ENCODE measurements at places on chromosomes 16 and 17. TPM values are rescaled to one million over a fixed set of nuclear protein-coding genes. Genes with fewer than 3 reads are reported as not detected.
A peak's percentile ranks its signal among the peaks of the same experiment; 100 is the strongest.

DNA sequence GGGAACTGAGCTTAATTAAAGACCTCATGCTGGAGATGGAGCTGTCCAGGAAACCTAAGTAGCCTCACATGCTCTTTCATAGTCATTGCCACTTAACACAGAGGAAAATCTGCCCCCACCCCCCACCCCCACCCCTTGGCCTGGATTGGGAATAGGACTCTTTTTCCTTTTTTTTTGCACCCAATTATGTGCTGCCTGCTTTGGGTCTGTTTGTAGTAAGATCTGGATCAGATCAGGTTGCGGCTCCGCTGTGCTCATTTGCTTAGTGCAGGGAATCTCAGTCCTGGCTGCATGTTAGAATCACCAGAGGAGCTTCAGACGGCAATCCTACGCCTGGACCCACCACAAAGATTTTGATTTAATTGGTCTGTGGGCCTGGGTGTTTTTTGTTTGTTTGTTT lies 219.0 kb downstream of the UTP18 start:
- no peak for DNase-seq

DNA sequence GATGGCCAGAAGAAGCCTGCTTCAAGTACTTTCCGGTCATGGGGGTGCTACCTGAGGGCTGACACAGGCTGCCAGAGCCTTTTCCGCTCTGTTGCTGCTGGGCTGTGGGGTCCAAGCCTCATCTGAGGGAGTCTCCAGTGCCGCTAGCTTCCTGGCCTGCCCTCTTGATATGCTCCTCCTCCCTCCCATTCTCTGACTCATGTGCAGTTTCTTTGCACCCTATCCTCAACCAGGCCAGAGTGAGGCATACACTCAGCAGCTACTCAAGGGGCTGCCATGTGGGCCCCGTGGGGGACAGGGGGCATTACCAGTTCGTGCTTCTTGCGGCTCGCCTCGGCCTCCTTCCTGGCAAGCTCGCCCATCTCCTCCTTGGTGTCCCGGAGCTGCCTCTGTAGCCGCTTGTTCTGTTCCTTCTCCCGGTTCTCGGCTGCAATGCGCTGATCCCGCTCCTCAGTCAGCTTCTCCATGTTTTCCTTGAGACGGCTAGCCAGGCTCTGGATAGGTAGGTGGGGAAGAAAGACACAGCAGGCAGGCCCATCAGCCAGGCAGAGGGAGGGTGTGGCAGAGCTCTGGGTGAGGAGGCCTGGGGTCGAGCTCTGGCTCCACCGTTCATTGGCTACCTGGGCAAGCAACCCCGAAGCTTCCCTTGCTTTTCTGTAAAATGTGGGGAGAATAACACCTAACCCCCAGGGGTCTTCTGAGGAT lies 43.8 kb downstream of the PIPOX start:
- DNase-seq = no peak

DNA sequence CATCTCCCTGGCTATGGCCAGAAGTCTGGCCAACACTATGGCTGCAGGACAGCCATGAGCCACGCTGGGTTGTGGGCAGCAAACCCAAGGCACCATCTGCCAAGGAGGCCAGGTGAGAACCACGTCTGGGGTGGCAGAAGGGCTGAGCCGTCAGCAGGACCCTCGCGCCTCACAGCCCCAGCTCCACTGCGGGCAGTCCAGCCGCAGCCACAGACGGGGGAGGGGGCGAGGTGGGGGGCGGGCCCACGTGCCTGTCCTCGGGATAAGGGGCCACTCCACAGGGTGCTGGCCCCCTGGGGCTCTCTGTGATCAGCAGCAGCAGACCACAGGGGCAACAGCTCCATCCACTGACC lies 6.5 kb upstream of the BAIAP2 start:
- DNase-seq = no peak

DNA sequence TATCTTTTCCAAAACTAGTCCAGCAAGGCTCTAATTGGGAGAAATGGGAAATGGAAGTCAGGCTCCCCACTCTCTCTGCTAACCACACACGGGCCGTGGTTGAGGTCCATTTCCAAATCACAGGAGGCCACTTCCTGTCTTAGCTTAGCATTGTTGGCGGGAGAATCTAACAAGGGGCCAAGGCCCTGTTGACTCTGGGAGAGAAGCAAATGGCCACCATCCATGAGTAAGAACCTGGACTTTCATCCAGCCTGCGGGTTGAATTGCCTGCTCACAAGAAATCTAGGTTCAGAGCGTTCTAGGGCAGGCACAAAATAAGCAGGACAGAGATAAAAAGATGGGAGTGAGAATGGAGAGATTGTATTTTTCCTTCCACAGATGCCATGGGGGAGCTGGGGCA lies 5.7 kb downstream of the FAM20A start:
- DNase-seq = no peak

DNA sequence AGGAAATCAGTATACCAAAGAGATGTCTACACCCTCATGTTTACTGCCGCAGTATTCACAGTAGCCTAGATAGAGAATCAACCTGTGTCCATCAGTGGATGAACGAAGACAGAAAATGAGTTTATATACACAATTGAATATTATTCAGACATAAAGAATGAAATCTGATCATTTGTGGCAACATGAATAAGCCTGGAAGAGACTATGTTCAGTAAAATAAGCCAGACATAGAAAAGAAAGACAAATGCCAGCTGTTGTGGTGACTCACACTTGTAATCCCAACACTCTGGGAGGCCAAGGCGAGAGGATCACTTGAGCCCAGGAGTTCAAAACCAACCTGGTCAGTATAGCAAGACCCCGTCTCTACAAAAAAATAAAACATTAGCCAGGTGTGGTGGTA lies 16.1 kb downstream of the NUDT16L1 start:
- DNase-seq = no peak

The SULT1A4 gene
- total RNA-seq = 0.57 TPM

The NPIPB9 gene
- total RNA-seq = 1.8 TPM

DNA sequence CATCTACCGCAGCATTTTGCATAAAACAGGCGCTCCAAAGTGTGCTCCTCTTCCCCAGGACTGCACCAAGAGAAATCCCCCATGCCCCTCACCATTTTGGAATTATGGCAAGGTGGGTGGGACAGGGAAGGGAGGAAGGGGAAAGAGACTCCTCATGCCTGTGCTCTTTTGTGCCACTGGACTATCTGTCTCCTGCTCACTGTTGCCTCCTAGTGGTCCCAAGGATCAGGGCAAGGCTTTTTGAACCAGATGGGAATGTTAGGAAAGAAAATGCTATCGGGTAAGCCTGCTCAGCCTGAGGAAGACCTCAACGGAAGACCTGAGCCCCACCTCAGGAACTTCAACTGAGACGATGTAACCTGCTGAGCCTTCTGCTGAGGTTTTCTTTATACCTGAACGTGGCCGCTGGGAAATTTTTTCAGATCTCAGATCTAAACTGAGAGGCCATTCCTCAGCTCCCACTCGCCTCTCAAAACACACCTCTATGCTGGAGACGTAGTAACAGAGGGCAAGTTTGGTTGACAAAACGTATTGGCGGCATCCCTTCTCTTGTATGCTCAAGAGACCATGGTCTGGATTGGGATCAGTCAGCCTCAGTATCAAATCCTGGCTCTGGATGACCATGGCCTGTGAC lies 58.3 kb downstream of the SPACA3 start:
- DNase-seq = peak; percentile 21

- no peak for DNase-seq
These were observed 156.1 kb downstream of the FTO start for GRCh38 chr16:53859995-53860540.

GRCh38 chr16:2471016-2471652 lies at the start of gene NTN3:
Gene NTN3, plus strand, starts transcription at chr16:2471297. Its CDS starts 405 bp downstream, at chr16:2471702.
- DNase-seq = no peak

The KRT34 gene
- not detected for total RNA-seq

DNA sequence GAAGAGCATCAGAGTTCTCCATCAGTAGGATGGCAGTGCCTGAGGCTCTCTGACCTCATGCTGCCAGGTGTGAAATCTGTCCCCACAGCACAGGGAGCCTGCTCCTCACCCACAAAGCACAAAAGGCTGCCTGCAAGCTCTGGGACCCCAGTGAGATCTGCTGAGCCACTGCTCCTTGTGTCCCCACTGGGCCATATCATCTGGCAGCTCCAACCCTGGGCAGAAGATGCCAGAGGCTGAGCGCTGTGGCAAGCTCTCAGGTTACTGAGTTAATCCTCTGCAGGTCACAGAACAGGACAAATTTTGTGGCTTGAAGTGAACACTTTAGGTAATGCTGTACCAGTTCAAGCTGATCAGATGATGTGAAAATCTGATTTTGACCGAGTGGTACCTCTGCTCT lies 26.7 kb upstream of the ERN1 start:
- no peak for DNase-seq

The USP43 gene
- 0.14 TPM for total RNA-seq

The CHD9 gene
- 10.8 TPM for total RNA-seq

The SLC7A5 gene
- 886 TPM for total RNA-seq

DNA sequence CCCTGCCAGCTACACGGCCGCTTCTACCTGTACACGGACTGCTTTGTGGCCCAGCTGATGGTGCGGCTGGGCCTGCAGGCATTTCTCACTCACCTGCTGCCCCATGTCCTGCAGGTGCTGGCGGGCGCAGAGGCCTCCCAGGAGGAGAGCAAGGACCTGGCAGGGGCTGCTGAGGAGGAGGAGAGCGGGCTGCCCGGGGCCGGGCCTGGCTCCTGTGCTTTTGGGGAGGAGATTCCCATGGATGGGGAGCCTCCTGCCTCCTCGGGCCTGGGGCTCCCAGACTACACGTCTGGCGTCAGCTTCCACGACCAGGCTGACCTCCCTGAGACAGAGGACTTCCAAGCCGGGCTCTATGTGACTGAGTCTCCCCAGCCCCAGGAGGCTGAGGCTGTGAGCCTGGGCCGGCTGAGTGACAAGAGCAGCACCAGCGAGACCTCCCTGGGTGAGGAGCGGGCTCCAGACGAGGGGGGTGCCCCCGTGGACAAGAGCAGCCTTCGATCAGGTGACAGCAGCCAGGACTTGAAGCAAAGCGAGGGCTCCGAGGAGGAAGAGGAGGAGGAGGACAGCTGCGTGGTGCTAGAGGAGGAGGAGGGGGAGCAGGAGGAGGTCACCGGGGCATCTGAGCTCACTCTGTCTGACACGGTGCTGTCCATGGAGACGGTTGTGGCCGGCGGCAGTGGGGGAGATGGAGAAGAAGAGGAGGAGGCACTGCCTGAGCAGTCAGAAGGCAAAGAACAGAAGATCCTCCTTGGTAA lies 3.5 kb downstream of the WDR81 start:
- no peak for DNase-seq

DNA sequence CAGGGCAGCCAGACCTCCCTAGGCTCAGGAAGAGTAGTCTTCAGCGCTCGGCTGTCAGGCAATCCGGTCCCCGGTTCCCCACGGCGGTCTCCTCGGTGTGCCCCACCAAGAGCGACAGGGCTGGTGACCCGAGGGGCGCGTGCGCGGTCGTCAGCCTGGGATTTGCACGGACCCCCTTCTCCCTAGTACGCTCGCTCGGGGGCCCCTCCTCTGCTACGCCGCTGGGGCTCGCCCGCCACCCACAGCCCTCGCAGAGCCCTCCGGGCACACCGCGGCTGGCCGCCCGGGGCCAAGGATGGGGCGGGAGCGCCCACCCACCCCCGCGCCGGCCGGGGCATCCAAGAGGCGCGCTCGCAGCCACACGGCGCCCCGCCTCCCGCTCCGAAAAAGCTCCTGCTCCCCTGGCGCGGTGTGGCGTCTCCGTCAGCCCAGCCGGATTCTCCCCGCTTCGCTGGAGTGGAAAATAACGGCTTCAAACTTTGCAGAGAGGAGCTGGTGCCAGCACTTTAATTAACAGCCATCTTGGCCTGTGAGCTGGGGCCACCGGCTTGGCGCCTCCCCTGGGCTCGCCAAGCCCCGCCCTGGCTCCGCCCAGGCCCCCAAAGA lies 2.1 kb upstream of the C1QL1 start:
- no peak for DNase-seq
